CD8-positive, alpha-beta memory T cell (primary cell): ENCODE measurements at places on chromosomes 2 and 18.

- no peak for DNase-seq
These were observed 85.9 kb downstream of the DCDC2C start for GRCh38 chr2:3789256-3789655.

DNA sequence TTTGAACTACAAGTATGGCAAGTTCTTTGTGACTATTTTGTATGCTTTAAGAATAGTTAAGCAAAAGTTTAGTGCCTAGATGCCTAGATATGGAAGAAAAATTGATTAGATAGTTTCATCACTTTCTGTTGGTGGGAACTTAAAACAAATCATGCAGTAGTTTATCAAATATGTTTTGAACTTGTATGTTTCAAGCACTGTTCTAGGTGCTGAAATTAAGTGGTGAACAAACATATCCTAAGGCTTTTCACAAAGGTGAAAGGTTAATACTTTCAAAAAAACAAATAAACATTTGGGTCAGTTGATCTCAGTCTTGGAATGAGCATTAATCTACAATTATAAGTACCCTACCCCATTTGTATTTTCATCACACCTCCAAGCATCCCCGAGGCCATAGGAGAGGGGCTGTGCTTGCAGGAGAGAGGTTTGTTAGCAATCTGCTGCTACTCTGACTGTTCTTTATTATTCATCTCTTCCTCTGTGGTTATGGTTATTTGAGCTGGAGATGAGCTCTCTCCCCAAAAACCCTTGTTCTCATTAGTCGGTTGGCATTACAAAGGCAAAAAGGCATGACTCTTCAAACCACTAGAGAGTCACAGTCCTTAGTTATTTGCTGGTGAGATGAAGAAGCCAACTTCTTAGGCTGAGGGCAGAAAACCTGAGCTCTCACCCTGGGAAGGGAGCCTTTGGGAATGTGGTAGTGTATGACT is 103.9 kb upstream of the FHL2 start:
- no peak for DNase-seq

- DNase-seq = no peak
These were observed 356.9 kb downstream of the ZNF521 start for GRCh38 chr18:24995056-24995455.

- DNase-seq = no peak
These were observed 38.5 kb downstream of the PARD3B start for GRCh38 chr2:204583773-204584172.

- no peak for DNase-seq
These were observed 581.2 kb upstream of the SLC8A1 start for GRCh38 chr2:41033127-41033526.

GRCh38 chr2:19235308-19235707 is 123.1 kb downstream of the OSR1 start:
- DNase-seq = no peak

DNA sequence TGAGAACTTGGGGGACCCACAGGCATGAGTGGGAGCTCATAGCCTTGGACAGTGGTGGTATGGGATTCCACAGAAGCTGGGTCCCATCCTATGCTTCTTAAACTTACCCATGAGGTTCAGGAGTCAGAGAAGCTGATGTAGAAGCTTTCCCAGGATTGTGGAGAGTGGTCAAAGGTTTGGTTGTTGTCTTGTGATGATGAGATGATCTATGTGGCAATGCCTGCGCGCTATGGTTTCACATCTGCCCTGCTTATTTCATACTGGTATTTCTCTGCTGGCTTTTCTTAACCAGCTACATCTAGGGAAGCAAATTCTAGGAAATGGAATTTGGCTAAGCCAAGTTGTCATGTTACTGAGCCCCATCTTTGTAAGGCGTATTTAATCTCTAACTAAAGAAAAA is 168.6 kb downstream of the ZNF407 start:
- no peak for DNase-seq

- DNase-seq = no peak
These were observed 22.8 kb upstream of the KIDINS220 start for GRCh38 chr2:8860239-8860638.

GRCh38 chr2:15596968-15597367 is 5.3 kb downstream of the DDX1 start:
- no peak for DNase-seq

- DNase-seq = no peak
These were observed 1.6 kb upstream of the KLF7 start for GRCh38 chr2:207167099-207167923.

- DNase-seq = no peak
These were observed 30.7 kb downstream of the IGFBP5 start for GRCh38 chr2:216664593-216665034.

- no peak for DNase-seq
These were observed 116.1 kb downstream of the NFATC1 start for GRCh38 chr18:79511671-79512301.

- no peak for DNase-seq
These were observed 457.9 kb downstream of the TSN start for GRCh38 chr2:122213312-122213711.
